Activated CD4-positive, alpha-beta memory T cell treated with anti-CD3 and anti-CD28 coated beads for 36 hours (primary cell): ENCODE measurements at places on chromosomes 3 and 15. TPM values are rescaled to one million over a fixed set of nuclear protein-coding genes. Genes with fewer than 3 reads are reported as not detected.

Gene LPCAT4
- 71.3 TPM for total RNA-seq

Gene RBMS3
- total RNA-seq, result 1.6 TPM

Gene GABRR3
- not detected for total RNA-seq

Gene ROBO2
- not detected for total RNA-seq

Gene ARHGEF26
- 0.24 TPM for total RNA-seq

Gene LHFPL4
- not detected for total RNA-seq

Gene HGD
- total RNA-seq, result 0.12 TPM

Gene IGDCC3
- not detected for total RNA-seq

Gene PLA2G4E
- total RNA-seq, result not detected

DNA sequence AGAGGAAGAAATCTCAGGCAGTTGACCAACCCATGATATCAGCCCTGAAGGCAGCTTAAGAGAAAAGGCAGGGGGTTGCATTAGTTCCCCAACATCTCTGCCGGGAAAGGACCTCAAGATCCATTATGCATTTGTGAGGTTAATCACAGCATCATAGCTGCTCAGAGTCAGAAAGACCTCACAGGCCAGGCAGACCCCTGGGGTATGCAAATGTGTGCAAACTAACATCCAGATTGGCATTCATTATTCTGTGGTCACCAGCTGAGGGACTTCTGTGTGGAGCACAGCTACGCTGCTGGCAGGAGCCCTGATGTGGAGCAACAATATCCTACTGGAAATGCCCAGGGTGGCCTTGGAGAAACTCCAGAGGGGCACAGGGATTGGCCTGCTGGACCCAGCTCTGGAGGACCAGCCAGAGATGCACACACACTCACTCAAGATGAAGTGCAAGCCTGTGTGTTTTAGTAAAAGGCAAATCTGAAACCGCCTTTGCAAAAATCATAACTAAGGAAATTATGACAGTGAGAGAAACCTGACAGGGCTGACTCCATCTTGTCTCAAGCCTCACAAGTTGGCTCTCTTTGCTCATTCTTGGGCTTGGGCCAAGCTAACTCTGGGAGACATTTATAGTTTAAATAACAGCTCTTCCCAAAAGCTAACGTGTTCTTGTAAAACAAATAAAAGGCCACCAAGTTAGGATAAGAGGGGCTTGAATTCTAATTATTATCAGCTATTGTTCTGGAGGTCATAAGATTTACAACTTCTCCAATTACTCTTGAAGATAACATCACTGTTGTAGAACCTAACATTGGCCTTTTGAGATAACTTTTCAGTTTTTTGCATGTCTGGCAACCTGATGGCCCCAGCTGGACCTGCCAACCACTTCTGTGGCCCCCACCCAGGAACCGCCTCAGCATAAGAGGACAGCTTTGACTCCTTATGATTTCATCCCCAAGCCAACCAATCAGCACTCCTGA, 257.1 kb downstream of the UACA start:
- H3K4me1 ChIP-seq, result peaks cover 74% of the 10 kb centered on the region
- no peak for DNase-seq
- H3K36me3 ChIP-seq, result peaks cover 16% of the 10 kb centered on the region
- no peak overlapping the region for H3K27ac ChIP-seq
- no peak overlapping the region for H3K4me3 ChIP-seq

DNA sequence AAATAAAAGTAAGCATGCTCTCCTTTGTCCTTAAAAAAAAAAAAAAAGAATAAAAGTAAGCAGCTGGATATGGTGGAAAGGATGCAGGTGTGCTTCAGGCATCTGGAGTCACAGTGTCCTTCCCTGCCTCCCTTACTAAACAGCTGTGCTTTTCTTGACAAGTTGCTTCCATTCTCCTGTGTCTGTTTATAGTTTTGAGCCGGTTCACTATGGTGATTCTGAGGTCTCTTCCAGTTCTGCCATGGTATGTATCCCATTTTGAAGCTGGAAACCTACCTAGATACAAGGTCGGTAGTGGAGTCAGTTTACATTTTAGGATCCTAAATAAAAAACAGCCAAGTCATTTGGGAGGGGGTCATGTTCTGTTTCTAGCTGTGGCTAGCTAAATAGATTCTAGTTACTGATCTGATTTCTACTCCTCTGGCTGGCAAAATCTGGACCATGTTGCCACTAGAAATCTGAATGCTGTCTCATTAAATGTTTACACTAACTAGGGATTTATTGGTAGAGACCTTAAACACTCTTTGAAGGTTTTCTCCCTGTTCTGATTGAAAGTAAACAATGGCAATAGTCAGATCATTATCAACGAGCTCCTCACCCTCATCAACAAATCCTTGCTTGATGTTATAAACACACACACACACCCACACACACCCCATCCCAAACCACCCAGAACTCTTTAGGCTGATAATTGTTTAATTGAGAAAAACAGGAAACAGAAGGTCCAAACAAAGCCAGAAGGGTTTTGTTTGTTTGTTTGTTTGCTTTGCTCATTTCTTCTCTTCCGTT, 7.9 kb downstream of the TNFSF10 start:
- peak overlapping the region; percentile 17 for H3K4me3 ChIP-seq
- DNase-seq, result no peak
- no peaks in the 10 kb centered on the region for H3K27me3 ChIP-seq
- peak overlapping the region; percentile 87 for H3K27ac ChIP-seq

DNA sequence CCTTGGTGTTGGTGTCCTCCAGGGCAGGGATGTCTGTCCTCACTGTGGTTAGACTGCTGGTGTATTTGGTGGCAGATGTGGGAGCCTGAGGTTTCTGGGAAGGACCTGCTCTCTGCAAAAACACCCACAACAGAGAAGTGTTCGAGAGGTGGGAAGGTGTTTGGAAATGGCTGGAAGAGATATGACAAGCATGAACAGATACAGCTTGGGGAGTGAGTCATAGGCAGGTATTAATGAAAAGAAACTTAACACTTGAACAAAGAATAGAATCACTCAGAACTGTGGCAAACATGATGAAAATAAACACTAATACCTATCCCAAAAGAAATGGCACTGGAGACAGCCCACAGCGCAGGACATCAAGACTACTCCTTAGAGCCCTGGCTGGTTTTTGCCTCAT, 192.4 kb upstream of the RORA start:
- H3K4me3 ChIP-seq, result no peak overlapping the region
- no peak for DNase-seq
- no peaks in the 10 kb centered on the region for H3K36me3 ChIP-seq
- H3K27ac ChIP-seq, result no peak overlapping the region
- no peaks in the 10 kb centered on the region for H3K4me1 ChIP-seq

DNA sequence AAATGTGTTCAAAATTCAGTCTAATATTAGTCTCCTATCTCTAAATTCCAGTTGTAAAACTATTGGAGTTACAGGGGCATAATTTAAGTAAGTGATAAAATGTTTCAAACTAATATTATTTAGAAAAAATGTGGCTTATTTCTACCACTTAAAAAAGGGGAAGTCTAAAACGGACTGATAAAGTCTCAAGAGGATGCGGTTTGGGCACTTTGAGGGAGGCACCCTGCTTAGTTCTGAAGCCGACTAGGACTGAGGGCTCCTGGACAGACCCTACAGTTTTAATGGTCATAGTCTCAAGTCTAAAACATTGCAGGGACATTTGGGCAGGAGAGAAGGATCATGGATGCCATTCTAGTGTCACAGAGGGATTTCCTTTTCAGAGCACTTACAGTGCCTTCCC, 566.3 kb downstream of the NR2F2 start:
- peaks cover 2% of the 10 kb centered on the region for H3K4me1 ChIP-seq
- no peaks in the 10 kb centered on the region for H3K36me3 ChIP-seq
- DNase-seq, result no peak
- no peaks in the 10 kb centered on the region for H3K27me3 ChIP-seq

GRCh38 chr15:43828061-43828657, 1.4 kb downstream of the WDR76 start:
- H3K36me3 ChIP-seq, result peaks cover 48% of the 10 kb centered on the region
- H3K4me3 ChIP-seq, result peak overlapping the region; percentile 94
- peak overlapping the region; percentile 94 for H3K27ac ChIP-seq
- H3K27me3 ChIP-seq, result no peaks in the 10 kb centered on the region

DNA sequence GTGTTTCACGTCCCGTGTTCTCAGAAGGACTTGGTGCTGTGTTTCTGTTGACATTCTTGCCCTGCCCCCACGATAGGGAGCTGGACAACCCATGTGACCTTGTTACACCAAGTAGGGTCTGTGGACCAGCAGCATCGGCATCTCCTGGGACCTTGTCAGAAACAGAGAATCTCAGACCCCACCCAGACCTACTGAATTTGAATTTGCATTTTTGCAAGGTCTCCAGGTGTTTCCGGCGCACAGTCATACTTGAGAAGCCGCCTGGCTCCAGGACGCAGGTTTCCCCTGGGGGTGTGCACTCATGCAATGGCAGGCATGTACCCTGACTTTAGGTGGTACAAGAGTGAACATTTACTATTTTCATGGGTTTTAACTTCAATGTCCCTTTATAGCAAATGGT, 117.9 kb downstream of the TLE3 start:
- H3K4me1 ChIP-seq, result no peaks in the 10 kb centered on the region
- H3K4me3 ChIP-seq, result no peak overlapping the region
- no peak for DNase-seq

GRCh38 chr3:62139957-62140356, 233.4 kb downstream of the FEZF2 start:
- DNase-seq, result no peak
- H3K36me3 ChIP-seq, result no peaks in the 10 kb centered on the region
- H3K4me3 ChIP-seq, result no peak overlapping the region
- H3K27ac ChIP-seq, result no peak overlapping the region
- H3K27me3 ChIP-seq, result peaks cover 6% of the 10 kb centered on the region

DNA sequence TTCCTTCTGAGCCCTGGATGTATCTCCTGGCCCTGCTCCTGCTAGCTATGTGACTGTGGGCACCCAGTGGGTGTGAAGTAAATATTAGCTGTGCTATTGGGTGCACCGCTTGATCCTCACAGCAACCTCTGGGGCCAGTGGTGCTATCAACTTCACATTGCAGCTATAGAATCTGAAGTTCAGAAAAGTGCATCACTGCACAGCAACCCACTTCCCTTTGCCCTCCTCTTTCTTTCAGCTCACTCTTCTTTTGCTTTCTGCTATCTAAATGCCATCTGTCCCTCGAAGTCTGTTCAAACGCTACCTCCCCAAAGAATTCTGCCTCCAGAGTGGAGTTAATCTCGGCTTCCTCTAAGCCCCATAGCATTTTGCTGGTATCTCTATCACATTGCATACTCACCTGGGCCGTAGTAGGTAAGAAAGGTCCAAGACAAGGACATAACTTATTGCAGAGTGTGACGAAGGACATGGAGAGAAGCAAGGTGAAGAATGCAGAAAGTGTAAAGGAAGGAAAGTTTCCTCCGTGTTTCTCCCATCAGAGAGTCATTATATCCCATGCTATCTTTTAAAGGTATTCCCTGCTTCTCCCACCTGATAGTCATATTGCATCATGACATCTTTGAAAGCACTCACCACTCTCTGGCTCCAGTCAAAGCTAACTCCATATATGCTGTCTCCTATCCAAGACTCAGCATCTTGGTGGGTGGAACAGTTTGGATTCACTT, 57.1 kb upstream of the BCL6 start:
- H3K4me1 ChIP-seq, result peaks cover 92% of the 10 kb centered on the region
- H3K36me3 ChIP-seq, result peaks cover 9% of the 10 kb centered on the region
- peak overlapping the region; percentile 54 for H3K4me3 ChIP-seq
- H3K27me3 ChIP-seq, result no peaks in the 10 kb centered on the region
- DNase-seq, result no peak
- peak overlapping the region; percentile 95 for H3K27ac ChIP-seq

GRCh38 chr15:80127911-80128310, 24.9 kb upstream of the FAH start:
- no peak for DNase-seq
- peaks cover 22% of the 10 kb centered on the region for H3K36me3 ChIP-seq
- no peak overlapping the region for H3K27ac ChIP-seq
- no peak overlapping the region for H3K4me3 ChIP-seq
- peaks cover 4% of the 10 kb centered on the region for H3K4me1 ChIP-seq

DNA sequence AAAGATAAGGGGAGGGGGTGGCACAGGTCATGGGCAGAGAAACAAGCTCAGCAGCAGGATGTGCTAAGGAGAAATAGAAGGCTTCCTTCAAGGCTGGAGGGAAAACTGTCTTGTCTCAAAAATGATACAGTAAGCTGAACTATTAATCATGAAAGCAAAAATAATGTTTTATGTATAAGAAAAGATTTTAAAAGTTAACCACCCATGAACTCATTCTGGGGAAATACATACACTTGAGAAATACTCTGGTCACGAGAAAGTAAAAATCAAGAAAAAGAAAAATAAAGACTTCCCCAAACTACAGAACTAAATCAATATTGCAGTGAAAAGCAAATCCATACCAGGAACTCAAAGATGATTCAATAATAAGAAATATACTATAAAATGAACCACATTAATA, 80.7 kb downstream of the KLF13 start:
- H3K27ac ChIP-seq, result no peak overlapping the region
- DNase-seq, result no peak
- H3K27me3 ChIP-seq, result no peaks in the 10 kb centered on the region
- H3K36me3 ChIP-seq, result peaks cover 5% of the 10 kb centered on the region

GRCh38 chr15:89630260-89630659, 25.0 kb downstream of the KIF7 start:
- H3K4me1 ChIP-seq, result no peaks in the 10 kb centered on the region
- no peak for DNase-seq
- no peak overlapping the region for H3K4me3 ChIP-seq
- no peak overlapping the region for H3K27ac ChIP-seq

GRCh38 chr15:60520825-60521368, 42.0 kb upstream of the ICE2 start:
- H3K27ac ChIP-seq, result peak overlapping the region; percentile 56
- DNase-seq, result peak; percentile 88
- H3K27me3 ChIP-seq, result no peaks in the 10 kb centered on the region
- peak overlapping the region; percentile 20 for H3K4me3 ChIP-seq
- peaks cover 35% of the 10 kb centered on the region for H3K36me3 ChIP-seq
- peaks cover 60% of the 10 kb centered on the region for H3K4me1 ChIP-seq

DNA sequence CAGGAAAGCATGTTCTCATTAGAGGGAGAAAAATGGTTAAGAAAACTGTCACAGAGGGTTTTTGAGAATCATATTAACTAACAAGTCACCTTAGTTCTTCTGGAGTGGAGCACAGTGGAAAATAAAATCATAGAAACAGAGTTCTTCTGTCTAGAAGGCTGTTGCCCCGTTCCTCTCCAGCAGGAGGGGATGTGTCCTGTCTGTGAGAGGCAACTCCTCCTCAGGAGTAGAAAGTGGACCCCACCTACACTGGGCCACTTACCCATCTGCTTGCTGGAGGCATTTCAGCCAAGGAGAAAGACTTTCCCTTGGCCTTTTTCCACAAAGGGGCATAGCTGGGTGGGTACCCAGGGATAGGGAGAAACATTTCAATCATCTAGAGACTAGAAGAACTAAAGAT, 106.6 kb downstream of the SSR3 start:
- no peak overlapping the region for H3K27ac ChIP-seq
- no peak overlapping the region for H3K4me3 ChIP-seq
- DNase-seq, result peak; percentile 46
- H3K27me3 ChIP-seq, result no peaks in the 10 kb centered on the region
- no peaks in the 10 kb centered on the region for H3K36me3 ChIP-seq
- H3K4me1 ChIP-seq, result no peaks in the 10 kb centered on the region
